ENCODE measurements at places on chromosomes 13 and 19.

DNA sequence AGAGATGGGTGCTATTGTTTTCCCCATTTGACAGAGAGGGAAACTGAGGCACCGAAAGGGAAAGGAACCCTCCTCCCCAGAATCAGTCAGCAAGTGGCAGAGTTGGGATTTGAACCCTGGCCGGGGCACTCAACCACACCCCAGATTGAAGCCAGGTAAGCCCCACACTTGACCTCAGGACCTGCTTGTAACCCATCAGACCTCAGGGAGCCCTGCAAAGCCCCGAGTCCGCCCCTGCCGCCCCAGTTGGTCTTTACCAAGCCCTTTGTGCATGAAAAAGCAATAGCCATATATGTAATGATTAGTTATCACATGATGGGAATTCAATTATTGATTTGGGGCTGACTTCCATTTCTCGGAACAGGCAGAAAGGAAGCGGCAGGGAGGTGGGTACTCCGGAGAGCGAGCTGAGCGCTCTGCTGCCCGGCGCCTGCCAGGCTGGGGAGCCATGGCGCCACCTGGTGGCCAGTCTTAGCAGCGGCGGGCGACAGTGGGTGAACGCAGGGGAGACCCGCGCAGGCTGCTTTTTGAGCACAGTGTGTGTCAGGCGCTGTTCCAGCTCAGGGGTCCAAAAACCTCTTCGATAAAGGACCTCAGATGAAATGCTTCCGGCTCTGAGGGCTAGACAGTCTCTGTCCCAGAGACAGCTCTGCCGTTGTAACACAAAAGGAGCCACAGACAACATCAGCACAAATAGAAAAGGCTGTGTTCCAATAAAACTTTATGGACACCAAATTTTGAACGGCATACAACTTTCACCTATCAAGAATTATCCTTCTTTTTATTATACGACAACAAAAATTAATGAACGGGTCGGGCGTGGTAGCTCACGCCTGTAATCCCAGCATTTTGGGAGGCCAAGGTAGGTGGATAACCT, 82.9 kb upstream of the CACNA1A start:
- peak; percentile 51 for DNase-seq

- no peak for DNase-seq
These were observed 65.2 kb downstream of the DACH1 start for GRCh38 chr13:71801781-71802180.

- peak; percentile 33 for DNase-seq
These were observed 98.5 kb upstream of the PABPC3 start for GRCh38 chr13:24997367-24997967.

- no peak for DNase-seq
These were observed 192.8 kb upstream of the TSC22D1 start for GRCh38 chr13:44768775-44769581.

- no peak for DNase-seq
These were observed 11.8 kb upstream of the FGF9 start for GRCh38 chr13:21659087-21659486.

- no peak for DNase-seq
These were observed 36.8 kb downstream of the INSR start for GRCh38 chr19:7257148-7258040.

- DNase-seq, result no peak
These were observed 149.8 kb downstream of the DLEU7 start for GRCh38 chr13:50693727-50694126.

DNA sequence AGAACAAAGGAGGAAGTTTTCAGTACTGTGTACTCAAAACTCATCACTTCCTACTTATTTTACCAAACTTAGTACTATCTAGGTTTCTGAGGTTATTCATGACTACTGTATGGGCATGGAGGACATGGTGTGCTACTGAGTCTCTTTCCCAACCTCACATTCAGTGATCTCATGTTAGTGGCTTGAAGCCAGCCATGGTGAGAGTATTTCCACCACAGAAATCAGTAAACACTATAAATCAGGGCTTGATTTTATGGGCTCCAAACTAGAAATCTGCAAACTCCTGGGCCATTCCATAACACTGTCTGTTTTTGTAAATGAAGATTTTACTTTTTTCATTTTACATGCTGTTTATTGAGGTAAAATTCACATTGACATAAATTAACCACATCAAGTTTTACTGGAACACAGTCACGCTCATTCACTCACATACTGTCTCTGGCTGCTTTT, 19.7 kb downstream of the MED26 start:
- peak; percentile 66 for DNase-seq

DNA sequence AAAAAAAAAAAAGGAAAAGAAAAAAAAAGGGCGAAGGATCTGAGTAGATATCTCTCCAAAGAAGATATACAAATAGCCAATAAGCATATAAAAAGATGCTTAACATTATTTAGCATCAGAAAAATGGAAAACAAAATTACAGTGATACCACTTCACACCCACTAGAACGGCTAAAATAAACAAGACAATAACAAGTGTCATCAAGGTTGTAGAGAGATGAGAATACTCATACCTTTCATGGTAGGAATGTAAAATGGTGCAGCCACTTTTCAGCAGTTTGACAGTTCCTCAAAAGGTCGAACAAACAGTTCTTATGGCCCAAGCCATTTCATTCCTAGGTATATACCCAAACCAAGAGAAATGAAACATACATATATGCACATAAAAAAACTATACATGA, 33.5 kb downstream of the FOXO1 start:
- DNase-seq, result no peak

GRCh38 chr13:36965767-36966166, 33.4 kb downstream of the ALG5 start:
- peak; percentile 96 for DNase-seq

DNA sequence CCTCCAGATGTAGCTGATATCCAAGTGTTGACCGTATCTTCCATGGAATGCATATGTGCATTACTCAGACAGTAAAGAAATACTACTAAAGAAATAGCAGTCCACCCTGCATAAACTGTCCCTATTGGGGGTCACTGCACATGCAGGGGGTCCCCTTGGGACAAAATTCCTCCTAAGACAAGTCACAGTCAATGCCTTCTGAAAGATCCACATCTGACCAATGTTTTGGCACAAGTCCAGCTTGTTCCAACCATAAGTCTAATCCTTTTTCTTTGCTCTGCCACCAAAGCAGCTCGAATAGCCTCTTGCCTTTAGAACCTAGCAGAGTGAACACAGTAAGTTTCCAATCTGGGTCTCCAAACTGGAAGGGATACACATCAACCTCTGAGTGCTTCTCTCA, 87.9 kb downstream of the DIAPH3 start:
- peak; percentile 0 for DNase-seq

DNA sequence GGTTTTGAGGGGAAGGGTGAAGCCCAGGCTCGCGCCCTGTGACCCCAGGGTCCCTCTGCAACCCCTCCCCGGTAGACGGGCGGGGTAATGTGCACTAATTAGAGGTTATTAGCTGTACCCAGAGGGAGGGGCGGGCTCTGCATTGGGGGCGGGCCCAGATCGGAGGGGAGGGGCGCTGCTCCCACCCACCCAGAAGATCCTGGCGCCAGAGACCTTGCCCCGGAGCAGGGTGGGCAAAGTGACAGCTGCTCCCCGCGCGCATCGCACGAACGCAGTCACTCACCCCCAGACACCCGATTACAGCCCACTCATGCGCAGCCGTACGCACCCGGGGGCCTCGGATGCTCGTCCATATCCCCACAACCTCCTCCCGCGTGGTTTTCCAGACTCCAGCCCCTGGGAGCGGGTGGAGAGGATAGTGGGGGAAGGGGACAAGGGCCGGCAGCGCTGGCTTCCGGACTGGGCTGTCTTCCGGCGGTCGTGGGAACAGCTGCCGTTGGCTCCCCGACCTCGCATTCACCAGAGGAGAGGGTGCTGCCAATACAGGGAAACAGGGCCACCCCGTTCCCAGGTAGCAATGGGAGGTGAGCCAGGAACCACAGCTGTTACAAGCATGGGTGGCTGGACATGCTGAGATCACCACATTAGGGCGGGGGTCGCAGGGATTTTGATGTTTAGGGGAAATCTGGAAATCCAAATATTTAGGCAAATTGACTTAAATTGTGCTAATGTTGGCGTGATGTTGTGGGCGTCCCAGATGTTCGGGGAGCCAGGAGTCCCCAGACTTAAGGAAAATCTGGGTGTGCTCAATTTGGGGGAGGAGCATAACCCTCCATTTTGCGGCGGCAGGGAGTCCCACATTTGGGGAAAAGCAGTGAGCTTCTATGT, 2.9 kb upstream of the HOOK2 start:
- DNase-seq, result peak; percentile 64

DNA sequence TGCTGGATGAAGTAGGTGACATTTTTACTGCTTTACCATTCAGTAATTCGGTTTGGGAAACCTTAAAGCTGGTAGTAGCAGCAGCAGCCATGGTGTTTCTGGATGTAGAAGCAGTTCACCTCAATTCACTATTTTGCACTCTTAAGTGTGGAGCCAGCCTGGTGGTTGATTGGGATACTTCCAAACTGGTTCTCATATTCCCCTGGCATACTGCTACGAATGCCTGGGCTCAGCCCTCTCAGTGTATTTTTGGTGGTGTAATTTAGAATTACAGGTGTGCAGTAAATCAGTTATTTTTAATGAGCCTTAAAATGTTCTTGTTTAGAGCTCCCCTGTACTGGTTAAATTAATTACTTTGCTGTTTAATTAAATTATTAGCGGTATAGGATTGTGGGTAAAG, 12.4 kb downstream of the HNRNPM start:
- DNase-seq, result no peak

DNA sequence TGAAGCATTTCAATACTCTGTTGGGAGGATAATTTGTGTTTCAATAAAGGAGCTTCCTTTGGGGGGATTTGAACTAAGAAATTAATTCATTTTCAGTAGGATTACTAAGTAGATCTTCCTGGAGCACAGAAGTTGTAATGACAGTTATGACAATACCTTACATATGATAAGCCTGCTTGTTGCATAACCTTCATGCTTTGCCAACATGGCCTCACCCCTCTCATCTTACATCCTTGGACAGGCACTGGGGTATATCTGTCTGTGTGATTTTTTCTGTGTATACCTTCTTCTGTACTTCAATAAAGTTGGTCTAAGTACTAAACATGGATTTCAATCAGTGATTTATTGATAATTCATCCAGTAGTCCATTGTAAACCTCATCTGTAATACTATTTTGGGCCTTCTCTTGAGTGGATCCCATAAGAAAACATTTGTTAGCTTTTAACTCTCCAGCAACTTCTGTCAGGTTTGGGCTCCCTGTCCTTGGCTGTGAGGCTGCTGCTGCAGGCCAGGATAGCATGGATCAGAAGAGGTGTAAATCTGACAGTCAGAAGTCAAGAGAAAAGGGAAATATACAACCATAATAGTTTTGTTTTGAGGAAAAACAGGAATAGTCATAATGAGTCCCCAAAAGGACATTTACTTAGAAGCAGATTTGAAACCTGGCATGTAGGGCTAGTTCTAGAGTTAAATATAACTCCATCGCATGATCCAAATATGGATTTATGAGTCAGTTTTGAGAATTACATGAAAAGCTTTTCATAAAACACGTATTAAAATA, 422.2 kb downstream of the KLF5 start:
- DNase-seq, result peak; percentile 60

DNA sequence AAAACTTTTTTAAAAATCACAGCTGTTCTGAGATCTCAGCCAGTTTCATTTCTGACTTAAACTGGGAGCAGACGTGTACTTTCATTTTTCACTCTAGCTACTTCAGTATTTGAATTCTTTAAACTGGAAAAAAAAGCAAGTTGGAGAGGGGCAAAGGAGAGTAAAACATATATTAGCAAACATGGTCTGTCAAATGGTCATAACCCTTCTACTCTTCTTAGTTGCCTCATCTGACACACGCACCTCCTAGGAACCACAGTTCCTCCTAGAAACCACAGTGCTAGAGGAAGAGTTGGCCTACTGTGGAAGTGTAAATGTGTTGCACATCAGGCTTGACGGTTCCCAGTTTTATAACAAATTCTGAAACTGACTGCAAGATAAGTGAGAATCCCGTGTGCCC, 47.2 kb downstream of the TM9SF2 start:
- DNase-seq, result no peak

GRCh38 chr19:41239961-41240574, 21.0 kb downstream of the AXL start:
- no peak for DNase-seq

- no peak for DNase-seq
These were observed 253.3 kb downstream of the LIG4 start for GRCh38 chr13:107961849-107962608.

GRCh38 chr19:15869109-15869555, 28.7 kb downstream of the CYP4F2 start:
- DNase-seq, result peak; percentile 93

DNA sequence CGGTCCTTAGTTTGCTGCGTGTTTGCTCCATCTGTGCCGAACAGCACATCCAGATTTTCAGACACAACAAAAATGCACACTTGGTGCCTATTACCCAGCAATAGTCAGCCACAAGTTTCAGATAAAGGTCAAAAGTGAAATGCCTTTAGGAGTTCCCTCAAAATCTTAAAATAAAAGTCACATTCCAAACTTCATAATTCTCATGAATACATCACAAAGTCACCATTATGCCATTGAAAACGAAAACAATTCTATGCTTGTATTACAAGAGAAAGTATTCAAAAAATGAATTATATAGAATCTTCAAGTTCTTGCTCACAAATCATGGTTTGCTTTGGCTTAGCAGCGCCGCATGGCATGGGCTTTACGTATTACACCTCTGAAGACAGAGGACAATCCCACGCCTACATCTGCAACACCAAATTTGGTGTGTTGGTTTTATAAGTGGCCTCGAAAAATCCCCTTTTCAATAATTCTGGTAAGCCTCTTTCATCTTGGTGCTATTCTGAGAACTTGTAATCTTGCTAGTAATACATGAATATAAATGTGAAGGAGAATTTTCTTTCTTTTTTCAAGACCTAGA, 26.6 kb downstream of the COL4A1 start:
- no peak for DNase-seq

All from epithelial cell of esophagus (primary cell).